WTC11 (cell line): ENCODE measurements at places on chromosomes 1 and 21.
A peak's percentile ranks its signal among the peaks of the same experiment; 100 is the strongest.

- DNase-seq = no peak
These were observed 61.8 kb upstream of the ETS2 start for GRCh38 chr21:38743772-38744529.

GRCh38 chr1:14748151-14748550 lies 149.7 kb downstream of the KAZN start:
- no peak for DNase-seq

DNA sequence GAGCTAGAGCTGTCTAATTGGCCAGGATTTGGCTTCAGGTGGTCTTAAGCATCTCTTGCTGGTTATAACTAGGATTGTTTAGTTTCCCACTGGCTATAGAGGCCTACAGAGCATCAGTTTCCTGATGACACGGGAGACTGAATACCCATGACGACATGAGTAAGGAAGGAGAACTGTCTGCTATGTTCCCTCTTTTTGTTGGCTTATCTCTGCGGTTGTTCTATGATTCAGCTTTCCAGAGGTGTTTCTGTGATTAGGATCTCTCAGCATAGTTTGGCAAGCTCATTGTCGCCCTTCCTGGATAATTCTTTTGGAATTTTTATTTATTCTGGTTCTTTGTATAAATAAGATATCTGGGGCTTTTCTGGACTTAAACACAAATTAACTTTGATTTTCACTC lies 163.4 kb downstream of the OLFM3 start:
- no peak for DNase-seq

GRCh38 chr1:77978293-77978968 lies 441 bp downstream of the FUBP1 start:
- peak; percentile 40 for DNase-seq

DNA sequence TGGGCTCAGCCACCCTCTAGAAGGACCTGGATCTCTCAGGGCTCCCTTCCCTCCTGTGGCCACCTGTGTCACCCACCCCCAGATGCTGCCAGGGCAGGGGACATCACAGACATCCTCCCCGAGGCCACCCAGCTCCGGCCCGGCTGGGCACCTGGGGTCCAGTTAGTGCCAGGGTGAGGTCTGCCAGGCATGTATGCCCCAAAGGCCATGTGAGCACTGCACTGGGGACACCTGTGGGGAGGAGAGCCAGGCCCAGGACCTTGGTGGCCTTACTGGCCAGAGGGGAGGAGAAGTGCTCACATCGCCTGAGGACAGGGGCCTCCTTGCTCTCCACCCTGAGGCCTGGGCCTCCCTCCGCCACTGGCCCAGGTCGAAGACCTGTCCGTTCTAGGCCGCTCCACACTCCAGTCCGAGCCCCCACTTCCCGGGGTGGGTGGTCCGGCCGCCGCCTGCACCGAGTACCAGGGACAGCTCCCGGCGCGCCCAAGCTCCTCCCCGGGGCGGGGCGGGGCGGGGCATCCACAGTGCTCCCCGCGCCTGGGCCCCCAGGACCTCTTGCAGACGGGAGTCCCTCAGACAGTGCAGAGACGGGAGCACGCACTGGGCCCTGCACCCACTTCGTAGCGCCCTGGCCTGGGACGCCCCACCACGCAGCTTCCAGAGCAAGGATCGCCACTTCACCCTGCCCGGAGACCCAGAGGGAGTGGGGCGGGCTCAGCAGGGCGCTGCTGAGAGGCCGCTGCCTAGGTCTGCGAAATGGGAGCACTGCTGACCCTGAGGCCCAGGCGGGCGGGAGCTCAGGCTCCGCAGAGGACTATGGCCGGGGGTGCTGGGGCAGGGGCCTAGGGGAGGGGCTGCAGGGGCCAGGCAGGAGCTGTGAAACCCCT lies 34.3 kb upstream of the CCDC27 start:
- peak; percentile 81 for DNase-seq

DNA sequence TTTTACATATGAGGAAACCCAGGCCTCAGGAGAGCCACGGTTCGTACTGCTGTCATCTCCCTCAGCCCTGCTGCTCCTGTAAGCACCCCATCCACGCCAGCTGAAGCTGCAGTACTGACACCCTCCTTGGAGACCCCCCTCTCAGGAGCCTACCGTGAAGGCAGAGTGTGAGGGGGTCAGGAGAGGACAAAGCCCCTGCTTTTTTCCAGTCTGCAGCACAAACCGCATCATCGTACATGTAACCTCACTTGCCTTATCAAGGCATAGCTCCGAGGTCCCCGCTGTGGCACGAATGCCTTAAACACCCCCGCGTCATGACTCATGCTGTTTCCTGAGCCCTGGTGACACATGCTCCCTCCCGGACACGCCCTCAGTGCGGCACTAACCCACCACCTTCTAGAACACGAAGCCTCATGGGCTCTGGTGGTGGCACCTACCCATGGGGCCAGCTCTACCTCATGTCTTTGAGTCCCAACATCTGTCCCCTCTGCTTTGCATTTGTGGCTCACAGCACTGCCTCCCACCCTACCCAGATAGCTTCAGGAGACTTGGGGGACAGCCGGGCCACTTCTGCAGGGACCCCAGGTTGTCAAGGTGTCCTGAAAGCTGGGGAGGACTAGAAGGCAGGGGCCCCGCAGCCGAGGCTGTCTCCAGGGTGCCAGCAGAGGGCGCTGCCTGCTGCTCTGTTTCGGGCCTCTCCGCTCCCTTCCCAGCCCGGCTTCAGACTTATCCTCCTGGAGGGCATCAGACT lies 4.9 kb downstream of the SH3BGRL3 start:
- DNase-seq = peak; percentile 86

DNA sequence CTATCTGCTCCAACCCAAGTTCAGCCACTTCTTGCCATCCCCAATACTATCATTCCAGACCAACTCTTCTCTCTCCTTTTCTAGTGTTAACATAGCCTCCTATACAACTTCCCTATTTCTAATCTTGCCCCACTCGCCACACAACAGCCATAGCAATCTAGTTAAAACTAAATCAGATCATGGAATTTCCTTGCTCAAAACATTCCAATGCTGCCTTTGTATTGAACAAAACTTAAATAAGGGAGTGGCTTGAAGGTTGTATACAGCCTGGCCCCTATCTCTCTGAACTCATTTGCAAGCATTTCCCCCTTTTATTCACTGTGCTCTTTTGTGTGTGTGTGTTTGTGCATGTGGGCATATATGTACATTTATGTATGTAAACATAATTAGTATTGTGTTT lies 118.1 kb upstream of the SGIP1 start:
- DNase-seq = no peak

DNA sequence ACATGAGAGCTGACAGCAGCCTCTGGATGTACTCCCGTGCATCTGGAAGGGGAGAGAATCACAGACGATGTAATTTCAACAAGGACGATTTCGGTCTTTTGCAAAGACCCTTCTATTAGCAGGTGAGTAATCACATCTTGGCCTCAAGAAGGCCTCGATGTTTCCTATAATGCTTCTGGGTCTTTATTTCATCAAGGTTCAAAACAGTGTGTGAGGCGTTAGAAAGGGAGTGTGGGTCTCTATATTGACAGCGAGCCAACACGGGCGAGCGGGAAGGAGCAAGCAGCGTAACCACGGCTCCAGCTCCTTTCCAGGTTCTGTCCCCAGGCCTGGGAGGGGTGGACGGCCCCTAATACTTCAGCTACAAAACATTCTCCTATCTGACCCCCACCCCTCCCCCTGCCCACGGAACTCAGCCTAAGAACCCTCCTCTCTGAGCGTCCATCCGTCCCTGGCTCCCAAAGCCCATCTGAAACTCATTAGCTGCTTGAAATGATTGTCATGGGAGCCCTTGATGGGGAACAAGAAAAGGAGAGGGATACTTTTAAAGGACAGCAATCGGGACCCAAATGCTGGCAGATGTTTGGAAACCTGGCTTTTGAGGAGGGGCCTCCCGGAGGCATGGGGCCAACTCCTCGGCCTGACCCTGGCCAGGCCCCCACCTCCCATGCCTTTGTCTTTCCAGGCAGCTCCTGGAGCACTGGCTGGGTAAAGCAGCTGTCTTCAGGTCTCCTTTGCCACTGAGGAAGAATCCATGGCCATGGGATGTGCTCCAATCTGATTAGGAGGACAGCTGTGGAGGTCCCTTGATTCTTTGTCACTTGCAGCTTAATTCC lies 250.8 kb downstream of the FOXD2 start:
- no peak for DNase-seq

GRCh38 chr1:88063605-88064004 lies 620.5 kb upstream of the PKN2 start:
- DNase-seq = no peak

GRCh38 chr1:237638555-237638954 lies 252.2 kb downstream of the ZP4 start:
- DNase-seq = no peak

GRCh38 chr1:59414406-59415133 lies 117.7 kb downstream of the FGGY start:
- DNase-seq = no peak
